ENCODE measurements at places on chromosomes 7 and 10.

GRCh38 chr7:77799078-77799964 is 748 bp downstream of the PHTF2 start:
- peak; percentile 60 for DNase-seq

DNA sequence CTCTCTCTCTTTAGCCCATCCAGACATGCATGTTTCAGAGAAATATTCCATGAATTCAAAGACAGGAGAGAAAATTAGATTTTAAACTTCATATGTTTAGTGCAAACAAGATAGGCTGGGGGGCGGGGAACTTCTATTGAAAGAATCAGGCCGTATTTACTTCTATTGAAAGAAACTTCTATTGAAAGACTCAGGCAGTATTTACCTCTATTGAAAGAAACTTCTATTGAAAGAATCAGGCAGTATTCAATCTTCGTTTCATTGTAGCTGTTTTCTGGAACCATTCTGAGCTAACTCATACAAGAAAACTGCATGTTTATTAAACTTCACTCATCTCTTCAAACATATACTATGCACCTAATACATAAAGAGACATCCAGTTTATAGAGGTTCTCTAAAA is 123.1 kb downstream of the TYW1B start:
- no peak for DNase-seq

DNA sequence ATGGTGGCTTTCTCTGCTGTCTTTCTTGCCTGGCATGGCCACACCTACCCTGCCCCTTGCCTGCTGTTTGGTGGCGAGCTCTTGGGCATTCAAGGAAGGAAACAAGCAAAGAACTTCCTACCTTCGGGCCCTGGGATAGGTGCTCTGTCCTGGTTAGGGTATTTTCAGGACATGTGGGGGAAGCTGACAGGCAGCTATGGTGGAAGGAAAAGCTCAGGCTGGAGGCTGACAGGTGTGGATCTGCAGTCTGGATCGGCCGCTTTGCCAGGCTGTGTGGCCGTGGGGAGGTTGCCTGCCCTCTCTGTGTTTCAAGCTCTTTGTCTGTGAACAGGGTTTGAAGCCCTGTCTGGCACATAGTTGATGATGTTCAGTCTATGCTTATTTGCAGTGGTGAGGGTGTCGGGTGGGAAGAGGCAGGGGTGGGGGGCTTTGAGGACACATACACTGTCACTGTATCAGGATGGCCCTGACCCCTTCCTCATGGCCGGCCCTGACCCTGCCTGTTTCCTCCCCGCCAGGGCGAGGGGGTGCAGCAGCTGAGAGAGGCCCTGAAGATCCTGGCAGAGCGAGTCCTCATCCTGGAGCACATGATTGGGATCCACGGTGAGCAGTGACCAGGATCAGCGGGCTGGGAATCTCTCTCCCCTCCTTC is 73.7 kb downstream of the MYL10 start:
- no peak for DNase-seq

GRCh38 chr7:69880840-69881239 is 282.6 kb downstream of the AUTS2 start:
- DNase-seq = no peak

DNA sequence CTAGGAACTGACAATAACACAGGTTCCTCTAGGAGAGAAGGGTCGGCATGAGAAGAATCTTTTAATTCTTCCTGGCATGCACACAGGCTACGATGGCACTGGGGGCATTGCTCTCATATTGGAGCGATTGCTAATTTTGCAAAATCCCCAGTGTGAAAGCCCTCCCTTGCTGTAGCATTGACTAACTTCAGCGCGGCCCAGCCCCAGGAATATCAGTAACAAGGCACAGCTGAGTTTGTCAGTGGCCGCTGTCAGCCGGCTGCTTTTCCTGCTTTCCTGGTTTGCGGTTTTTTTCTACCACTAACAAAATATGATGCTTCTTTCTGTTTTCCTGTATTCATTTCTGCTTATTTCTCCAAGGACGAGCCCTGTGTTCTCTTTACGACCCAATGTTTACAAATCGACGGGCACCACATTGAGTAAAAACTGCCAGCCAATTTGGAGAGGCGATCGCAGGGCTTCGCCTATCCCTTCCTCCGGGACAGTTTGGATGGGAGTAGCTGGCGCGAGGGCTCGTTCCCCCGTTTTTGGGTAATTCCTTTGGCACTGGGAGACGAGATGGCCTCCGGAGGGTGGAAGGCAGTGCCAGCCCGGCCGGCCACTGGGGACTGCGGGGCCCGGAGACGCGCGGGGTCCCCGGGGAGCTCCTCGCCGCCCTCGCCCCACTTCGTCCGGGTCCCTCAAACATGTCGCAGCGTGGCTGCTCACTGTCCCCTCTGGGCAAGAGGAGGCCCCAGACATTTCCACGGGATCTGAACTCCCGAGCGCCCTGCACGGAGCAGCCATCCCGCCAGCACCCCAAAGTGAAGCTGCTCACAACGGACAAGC is 967 bp downstream of the ADARB2 start:
- DNase-seq = no peak

DNA sequence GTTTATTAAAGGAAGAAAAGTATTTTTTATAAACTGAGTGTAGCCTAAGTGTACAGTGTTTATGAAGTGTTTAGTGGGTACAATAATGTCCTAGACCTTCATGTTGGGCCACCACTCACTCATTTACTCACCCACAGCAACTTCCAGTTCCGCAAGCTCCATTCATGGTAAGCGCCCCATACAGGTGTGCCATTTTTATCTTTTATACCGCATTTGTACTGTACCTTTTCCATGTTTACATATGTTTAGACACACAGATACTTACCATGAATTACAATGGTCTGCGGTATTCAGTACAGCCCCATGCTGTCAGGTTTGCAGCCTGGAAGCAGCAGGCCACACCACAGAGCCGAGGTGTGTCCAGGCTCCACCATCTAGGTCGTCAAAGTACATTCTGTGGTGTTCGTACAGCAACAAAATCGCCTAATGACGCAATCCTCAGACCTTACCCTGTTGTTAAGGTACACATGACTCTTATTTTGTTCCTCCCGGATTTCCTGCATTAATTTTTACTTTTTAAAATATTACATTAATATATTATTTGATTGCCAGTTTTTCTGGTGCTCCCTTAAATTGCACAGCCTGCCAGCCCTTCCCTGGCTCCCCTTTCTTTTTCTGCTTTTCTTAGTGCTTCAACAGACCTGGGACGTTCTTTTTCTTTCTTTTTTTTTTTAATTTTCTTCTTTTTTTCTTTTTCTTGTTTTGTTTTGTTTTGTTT is 881 bp upstream of the SSBP1 start:
- DNase-seq = no peak

- DNase-seq = no peak
Measured at GRCh38 chr7:29327455-29327854, 132.9 kb downstream of the CHN2 start.

DNA sequence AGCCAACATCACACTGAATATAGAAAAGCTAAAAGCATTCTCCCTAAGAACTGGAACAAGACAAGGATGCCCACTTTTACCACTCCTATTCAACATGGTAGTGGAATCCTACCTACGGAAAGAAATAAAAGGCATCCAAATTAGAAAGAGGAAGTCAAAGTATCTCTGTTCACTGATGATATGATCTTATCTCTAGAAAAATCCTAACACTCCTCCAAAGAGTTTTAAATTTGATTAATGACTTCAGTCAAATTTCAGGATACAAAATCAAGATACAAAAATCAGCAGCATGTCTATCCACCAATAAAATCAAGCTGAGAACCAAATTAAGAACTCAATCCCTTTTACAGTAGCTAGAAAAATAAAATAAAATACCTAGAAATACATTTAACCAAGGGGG is 35.3 kb upstream of the TNKS2 start:
- no peak for DNase-seq

DNA sequence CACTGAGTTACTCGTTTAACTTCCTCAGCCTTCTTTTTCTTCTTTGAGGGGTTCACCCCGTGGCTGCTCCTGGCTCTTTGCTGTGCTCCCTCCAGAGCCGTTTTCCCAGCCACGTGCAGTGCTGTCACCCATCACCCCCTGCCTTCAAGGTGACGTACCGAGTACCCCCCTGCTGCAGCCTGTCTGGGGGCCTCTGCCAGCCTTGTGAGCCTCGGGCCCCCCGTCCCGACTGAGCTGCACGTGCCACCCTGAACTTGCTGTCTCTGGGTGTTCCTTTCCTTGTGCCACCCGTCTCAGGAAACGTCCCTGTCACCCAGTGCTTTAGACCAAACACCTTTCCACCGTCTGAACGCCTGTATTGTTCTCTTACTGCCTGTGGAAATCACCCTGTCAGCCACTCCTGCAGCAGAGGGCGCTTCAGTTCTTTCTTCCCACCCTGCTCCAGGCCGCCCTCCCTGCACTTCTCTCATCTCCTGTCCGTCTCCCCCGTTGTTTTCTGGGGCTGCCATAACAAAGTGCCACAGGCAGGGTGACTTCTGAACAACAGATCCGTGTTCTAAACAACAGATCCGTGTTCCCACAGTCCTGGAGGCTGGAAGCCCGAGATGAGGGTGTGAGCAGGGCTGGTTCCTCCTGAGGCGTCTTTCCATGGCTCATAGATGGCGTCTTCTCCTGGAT is 44.6 kb downstream of the WDR37 start:
- DNase-seq = no peak

DNA sequence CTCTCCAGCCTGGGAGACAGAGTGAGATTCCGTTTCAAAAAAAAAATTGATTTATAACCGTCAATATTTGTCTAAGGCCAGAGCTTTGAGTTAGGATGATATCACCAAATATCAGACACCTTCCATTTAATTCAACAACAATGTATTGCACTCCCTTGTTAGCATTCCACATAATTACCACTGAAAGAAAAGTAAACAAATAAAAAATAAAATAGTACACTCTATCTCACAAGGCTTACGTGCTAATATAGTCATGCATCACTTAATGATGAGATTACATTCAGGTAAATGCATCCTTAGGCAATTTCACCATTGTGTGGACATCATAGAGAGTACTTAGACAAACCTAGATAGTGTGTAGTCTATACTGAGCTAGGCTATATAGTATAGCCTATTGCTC is 127.6 kb upstream of the RHOBTB1 start:
- DNase-seq = no peak

DNA sequence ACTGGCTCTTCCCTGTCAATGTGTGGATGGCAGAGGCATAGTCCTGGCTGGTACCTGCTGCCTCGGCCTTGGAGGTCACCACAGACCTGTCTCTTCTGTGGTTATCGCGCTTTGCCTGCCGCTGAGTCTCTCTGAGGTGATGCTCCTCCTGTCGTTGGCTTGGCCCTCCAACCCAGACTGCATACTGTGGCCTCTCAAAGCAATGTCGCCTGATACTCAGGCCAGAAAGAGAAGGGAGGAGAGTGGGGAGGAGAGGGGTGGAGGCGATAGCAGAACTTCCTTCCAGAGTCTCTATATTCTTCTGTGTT is 133.2 kb upstream of the KCNMA1 start:
- DNase-seq = no peak

- DNase-seq = no peak
Measured at GRCh38 chr10:132428486-132428995, 31.5 kb downstream of the PWWP2B start.

DNA sequence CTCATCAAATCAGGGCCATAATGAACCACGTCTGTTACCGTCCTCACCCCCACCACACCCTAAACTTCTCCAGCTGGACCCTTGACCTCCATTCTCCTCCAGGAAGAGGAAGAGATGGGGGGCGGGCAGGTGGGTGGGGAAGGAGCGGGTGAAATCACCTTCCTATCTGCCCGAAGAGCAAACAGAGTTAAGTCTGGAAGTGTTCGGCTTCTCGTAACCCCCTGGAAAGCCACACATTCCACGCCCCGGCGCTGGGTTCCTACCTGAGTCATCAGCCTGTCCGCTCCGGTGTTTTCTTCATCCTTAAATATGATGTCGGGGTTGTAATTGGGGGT is 736 bp downstream of the SHH start:
- no peak for DNase-seq

DNA sequence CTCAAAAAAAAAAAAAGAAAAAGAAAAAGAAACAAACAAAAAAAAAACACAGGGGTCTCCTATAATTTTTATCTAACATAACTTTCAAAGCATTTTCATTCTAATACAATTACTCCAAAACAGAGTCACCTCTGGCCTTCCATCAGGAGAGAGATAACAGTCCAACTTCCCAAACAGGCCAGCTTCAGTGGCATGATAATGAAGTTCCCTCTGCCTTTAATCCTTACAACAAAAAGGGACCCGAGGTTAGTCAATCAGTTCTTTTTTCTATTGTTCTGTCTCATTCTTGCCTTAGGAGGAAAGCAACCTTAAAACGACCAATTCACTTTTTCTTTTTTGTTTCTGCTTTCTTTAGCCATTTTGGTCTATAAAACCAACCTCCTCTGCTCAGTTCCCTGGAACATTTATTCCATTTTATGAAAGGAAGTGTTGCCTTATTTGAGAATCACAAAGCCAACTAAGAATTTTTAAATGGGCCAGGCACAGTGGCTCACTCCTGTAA is 16.5 kb upstream of the FXYD4 start:
- no peak for DNase-seq

- no peak for DNase-seq
Measured at GRCh38 chr7:50863053-50863452, 80.4 kb upstream of the GRB10 start.

- no peak for DNase-seq
Measured at GRCh38 chr7:29315122-29315891, 120.7 kb downstream of the CHN2 start.

DNA sequence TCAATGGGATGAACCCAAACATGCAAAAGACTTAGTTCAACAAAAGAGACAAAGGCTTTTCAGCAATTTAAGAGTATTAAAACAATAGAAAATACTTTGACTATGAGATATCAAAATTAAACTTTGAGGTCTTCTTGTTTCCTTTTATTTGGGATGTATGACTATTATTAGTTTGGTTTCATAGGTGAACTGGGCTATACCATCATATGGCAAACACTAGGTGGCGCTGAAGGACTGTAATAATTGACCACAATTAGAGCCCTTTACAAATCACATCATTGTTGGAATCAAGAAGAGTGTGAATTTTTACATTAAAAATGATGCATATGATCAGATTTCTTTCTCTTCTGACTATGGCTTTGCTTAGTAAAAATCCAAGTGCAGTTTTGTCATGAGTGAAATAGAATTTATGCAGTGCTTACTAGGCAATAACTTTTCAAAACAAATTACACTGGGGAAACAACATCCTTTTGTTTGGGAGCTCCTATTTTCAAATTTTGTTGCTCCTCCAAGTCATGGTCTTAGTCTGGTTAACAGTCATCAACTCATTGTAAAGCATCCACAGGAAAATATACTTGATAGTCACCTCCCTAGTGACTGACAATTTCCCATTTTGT is 14.7 kb upstream of the NXPH1 start:
- DNase-seq = peak; percentile 89

GRCh38 chr10:127354992-127355391 is 158.6 kb upstream of the INSYN2A start:
- DNase-seq = no peak

GRCh38 chr10:44369854-44370253 is 15.0 kb downstream of the CXCL12 start:
- no peak for DNase-seq

GRCh38 chr10:49760789-49761188 is 1.3 kb downstream of the OGDHL start:
- DNase-seq = no peak
